ENCODE measurements at places on chromosomes 11 and 22.

- DNase-seq: no peak
Measured at GRCh38 chr11:122273476-122274191, 157.6 kb upstream of the BLID start.

DNA sequence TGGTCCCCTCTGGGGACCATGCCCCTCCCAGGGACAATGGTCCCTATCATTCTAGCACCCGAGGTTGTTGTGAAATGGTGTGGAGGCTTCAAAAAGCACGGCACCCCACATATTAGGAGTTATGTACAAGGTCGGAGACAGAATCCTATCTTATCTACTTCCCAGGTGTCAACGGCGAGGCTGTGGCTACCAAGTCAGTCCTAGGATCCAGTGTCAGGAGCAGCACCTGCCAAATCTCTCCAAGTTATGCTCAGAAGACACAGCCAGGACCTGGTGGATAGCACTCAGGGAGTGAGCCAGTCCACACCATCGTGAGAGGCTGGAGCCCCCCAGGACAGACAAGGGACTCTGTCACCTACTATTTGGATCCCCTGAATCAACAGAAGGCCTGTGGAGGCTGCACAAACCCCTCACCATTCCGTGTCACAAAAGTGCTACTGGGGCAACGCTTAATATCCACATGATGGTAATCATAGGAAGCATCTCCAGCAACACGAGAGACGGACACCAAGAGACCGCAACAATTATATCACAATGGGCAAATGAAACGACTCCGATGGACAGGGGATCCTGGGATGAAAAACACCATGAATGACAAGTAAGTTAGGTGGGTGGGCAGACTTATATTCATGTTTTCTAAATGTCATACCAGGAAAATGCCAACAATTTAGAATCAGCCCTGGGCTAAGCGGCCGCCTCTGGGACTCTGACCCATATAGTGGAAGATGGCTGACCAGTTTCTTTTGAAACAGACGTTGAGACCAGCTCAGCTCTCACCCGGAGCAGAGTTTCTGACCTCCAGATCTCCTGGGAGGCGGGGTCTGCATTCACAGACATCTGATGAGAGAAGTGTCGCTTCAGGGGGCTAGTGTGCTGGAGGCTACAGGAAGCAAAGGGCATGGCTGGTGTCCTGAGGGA lies 108.4 kb downstream of the MED15 start:
- no peak for DNase-seq

- no peak for DNase-seq
Measured at GRCh38 chr22:26953012-26953883, 295.9 kb downstream of the MIAT start.

- DNase-seq: no peak
Measured at GRCh38 chr22:24024354-24024753, 13.2 kb downstream of the CABIN1 start.

DNA sequence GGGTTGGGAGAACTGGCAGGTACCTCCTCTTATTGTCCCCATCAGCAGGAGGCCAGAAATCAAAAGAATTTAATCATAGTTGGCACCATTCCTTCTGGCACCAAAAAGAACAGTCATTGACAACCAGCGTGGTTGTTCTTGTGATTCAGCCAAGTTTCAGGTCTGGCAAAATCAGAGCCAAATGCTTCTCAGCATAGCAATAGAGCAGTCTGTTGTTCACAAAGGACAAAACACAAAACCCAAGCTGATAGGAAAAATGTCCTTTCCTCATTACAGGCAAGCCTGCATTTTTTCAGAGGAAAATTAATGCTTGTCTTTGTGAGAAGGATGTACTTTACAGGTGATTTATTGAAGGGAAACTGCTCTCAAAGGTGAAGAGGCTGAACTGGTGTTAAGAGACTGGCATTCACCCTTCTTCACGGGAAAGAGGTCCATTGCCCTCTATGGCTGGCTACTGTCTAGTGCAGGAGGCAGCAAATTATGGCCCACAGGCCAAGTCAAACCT lies 241.8 kb upstream of the ARHGAP42 start:
- DNase-seq: no peak

DNA sequence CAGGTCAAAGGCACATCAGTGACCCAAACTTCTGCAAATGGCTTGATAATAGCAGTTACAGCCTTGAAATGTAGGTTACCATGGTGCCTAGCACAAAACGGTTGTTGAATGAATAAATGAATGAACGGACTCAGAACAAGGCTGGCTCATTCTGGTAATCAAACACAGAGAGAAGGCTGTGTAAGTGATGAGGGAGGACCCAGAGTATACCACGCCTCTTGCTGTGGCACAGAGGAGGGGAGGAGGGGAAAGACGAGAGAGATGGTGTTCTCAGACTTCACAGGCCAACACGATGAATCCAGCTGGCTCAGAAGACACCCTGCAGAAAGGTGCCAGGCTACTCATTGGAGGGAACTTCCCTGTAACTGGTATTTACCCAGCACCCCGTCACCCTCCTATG lies 38.3 kb downstream of the PC start:
- DNase-seq: no peak

GRCh38 chr11:86177302-86177701 lies 67.3 kb upstream of the EED start:
- DNase-seq: no peak

DNA sequence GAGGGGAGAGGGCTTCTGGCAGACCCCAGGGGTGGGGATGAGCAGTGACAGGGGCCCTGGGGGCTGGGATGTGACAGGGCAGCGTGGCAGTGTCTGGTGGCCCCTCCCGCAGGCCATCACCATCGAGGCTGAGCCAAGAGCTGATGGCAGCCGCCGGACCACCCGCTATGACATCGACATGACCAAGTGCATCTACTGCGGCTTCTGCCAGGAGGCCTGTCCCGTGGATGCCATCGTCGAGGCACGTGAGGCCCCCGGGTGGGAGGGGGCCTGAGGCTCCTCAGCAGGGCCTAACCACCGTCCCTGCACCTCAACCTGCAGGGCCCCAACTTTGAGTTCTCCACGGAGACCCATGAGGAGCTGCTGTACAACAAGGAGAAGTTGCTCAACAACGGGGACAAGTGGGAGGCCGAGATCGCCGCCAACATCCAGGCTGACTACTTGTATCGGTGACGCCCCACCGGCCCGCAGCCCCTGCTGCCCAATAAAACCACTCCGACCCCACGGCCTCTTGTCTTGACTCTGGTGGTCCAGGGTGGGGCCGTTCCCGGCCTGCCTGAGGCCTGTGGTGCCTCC lies 2.6 kb upstream of the TCIRG1 start:
- DNase-seq: no peak

DNA sequence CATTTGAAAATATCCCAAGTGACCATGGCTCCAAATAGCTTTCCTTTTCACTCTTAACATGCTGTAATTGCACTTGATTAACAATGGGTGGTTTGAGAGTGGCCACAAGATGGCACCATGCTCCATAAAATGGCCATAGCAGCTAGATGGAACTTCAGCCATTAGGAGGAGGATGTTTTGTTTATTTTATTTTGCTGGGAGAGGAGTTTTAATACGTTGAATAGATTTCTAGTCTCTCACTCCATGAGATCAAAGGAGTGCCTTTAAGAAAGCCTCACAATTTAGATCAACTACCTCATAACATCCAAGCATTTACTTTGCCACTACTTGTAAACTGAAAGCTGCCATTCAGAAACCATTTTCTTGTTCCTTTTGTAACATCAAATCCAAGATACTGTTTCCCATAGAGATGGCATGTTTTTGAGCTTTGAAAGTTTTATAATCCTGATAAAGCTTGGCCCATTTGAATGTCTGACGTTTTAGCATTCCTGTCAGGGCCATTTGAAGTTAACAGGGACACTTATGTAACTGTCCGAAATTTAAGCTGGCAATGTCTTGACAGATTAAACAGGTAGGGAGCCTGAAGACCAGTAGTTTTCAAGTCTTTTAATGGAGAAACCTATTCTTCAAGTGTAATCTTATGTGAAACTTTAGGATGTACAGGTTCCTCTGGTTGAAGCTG lies 4.7 kb downstream of the FEN1 start:
- DNase-seq: peak; percentile 38

GRCh38 chr11:79117488-79117887 lies 323.3 kb downstream of the TENM4 start:
- DNase-seq: no peak

DNA sequence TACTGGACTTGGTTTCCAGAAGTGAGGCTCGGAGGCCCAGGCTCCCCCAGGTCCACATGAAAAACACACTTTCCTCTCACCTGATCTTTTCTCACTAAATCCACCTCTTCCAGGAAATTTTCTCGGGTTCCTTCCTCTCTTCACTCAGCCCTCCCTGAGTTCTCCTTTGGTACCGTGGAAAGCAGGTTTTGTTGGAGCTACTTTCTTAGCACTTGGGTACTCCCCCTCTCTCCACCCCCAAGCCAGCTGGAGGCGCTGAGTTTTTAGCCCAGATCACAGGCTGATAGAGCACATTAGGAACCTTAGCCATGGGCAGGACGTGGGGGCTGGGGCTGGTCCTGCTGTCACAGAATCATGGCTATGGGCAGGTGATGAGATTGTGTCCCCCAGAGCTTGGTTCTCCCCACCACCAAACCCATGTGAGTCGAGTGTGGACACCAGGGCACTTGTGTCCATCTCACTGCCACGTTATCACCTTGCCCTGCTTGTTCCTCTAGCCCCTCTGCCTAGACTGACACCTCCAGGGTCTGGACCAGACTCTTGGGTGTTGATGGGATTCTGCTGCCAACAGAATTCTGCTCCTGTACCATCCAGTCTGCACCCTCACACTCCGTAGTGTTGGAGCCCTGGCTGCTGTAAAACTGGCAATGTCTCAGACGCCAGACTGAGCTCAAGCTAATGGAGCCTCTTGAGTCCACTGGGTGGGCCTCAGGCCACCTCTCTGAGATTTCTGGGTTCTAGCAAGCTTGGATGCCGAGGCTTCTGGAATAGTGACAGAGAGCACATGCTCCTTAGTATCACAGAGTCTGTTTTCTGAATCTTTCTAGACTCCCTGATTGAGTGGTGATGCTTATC lies 74.9 kb upstream of the NARS2 start:
- DNase-seq: no peak

DNA sequence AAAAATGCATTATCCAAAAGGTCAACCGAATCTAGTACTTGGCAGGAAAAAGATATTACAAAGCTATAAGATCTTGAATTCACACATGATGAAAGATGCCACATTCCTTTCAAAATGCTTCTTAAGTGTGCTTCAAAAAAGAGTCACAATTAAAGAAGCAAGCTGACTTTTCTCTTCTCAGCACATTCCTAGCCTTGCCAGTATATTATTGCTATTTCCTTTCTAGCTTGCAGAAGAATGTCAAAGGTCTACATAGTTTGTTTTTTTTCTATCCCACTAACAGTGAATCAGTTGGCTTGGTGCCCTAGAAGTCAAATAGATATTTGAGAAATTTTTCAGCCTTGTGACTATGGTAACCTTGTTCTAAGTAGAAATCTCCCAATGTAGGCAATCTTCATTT lies 56.8 kb downstream of the GUCY1A2 start:
- no peak for DNase-seq

- DNase-seq: no peak
Measured at GRCh38 chr11:19694796-19695345, 17.8 kb upstream of the NAV2 start.

DNA sequence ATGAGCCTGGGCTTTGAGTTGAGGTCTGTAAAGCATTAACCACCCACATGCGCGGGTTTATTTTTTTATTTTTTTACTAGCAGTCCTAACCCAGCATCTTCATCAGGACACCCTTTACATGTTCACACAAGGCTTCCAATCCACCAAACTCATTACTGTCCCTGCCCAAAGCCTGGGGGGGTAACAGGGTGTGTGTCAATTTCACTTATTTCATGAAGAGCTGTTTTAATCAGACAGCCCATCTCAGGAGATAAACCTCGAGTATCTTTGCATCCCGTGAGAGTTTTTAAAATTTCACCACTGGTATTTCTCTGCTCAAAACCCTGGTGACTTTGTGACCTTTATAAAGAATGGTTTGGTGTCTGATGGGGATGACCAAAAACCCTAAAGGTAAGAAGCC lies 45.6 kb downstream of the ANO1 start:
- no peak for DNase-seq

GRCh38 chr22:49134076-49134475 lies 693.6 kb downstream of the BRD1 start:
- no peak for DNase-seq

GRCh38 chr22:30969532-30970355 lies 679 bp downstream of the TUG1 start:
- DNase-seq: peak; percentile 2

GRCh38 chr11:66470015-66470414 lies 3.3 kb downstream of the PELI3 start:
- no peak for DNase-seq

- DNase-seq: no peak
Measured at GRCh38 chr11:73995247-73995646, 12.6 kb upstream of the UCP2 start.

- DNase-seq: no peak
Measured at GRCh38 chr11:103870821-103871309, 165.6 kb upstream of the DDI1 start.

DNA sequence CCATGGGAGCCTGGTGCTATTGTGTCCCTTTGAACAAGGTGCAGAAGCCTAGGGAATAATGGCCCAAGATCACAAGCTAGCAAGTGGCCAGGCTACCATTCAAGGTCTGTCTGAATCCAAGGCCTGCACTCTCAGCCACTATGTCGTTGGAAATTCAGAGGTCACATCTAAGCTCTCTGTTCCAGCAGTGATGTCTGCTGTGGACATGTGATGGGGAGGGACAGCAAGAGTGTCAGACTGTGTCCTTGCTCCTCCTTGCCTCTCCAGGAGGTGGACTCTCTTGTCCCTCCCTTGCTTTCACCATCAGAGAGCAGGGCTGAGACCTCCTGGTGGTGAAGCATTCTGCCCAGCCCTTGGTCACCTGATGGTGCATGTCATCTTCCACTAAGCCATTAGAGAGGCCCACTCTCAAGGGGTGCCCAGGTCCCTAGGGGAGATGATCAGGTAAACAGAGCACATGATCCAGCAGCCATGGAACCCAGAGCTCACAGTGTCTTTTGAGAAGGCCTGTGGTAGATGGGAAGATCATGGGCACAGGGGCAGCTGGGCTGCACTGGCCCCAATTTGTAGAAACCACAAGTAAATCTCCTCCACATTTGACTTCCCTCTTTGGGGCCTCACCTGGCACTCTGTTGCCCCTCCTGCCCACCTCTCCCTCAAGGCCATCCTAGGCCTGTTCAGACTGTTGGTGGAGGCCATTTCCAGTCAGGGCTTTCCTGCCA lies 37.1 kb upstream of the SUSD2 start:
- DNase-seq: no peak

DNA sequence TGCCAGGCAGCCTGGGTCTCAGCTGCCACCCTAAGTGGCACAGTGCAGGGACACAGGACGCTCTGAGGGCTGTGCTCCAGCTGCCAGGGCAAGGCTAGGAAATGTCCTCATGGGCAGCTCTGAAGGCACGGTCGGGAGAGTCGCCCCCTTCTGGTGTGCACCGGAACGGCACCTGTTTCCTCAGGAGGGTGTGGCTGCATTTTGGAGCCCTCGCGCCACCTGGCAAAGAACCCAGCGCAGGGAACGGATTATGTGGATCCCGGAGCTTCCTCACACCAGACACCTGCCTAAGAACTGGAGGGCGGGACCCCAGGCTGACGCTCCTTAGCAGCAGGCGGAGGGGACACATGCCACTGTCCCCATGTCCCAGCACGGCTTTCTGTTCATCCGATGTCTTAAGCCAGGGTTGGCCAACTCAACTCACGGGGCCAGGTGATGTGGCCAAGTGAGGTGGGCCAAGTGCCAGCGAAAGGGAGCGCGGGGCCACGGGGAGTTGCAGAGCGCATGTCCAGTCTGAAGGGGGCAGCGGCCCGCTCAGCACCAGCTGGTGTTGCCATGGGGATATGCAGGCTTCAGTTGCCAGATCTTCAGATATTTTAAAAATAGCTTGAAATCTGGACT lies 5.1 kb upstream of the SLC22A8 start:
- no peak for DNase-seq

GRCh38 chr11:72764503-72764902 lies 12.3 kb upstream of the ARAP1 start:
- DNase-seq: no peak

All from stimulated activated CD8-positive, alpha-beta memory T cell treated with anti-CD3 and anti-CD28 coated beads, Interleukin-7, amount 100 ng/mL, for 1 hour (primary cell).